ENCODE measurements at places on chromosomes 3 and 15.

GRCh38 chr15:63458026-63458425 is 46.4 kb upstream of the USP3 start:
- DNase-seq: no peak

DNA sequence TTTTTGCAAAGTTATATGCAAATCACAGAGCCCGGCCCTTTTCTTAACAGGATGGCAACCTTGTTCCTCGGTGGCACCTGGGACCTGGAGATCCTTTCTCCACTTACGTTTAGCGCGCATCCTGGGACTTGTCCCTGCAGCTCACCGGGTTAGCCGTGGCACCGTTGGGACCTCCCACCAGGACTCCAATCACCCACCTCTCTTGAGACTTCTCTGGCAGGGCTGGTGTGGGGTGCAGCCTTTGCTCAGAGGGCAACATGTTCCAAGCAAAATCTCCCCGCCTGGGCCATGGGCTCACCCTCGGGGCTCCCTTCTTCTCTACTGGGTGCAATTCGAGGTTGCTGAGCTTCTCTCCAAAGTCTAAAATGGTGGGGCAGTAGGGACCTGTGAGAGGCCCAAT is 211.9 kb upstream of the UMPS start:
- DNase-seq: no peak

DNA sequence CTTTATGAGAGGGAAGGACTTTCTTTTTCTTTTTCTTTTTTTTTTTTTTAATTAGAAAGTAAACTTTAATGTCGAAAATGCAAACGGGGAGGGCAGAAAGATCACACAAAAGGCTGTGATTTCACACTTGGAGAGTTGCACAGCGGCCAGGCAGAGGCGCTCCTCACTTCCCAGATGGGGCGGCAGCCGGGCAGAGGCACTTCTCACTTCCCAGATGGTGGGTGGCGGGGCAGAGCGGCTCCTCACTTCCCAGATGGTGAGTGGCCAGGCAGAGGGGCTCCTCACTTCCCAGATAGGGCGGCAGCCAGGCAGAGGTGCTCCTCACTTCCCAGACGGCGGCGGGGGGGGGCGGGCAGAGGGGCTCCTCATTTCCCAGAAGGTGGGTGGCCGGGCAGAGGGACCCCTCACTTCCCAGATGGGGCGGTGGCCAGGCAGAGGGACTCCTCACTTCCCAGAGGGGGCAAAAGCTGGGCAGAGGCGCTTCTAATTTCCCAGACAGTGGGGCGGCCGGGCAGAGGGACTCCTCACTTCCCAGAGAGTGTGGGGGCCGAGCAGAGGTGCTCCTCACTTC is 88.6 kb downstream of the ATP2B2 start:
- DNase-seq: no peak

DNA sequence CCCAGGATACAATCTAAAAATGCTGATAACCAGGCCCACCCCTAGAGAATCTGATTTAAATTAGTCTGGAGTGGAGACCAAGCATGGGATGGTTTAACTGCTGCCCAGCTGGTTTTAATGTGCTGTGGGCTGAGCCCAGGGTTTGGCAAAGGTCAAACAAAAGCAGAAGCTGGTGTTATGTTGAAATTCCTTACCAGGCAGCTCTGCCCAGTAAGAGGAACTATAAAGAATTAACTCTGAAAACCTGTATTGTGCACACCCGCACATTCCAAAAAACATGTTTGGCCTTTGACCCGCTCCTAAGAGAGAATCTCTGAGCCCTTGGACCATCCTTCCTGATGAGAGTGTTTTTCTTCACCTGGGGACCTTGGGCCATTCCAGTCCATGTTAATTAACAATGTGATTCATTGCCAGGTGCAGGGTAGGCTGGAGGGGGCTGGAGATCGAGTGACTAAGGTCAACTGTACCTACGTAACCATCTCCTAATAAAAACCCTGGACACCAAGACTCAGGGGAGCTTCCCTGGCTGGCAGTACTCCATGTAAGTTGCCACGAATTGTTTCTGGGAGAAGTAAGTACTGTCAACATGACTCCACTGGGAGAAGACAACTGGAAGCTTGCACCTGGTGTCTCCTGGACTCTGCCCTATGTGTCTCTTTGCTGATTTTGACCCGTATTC is 10.9 kb downstream of the CCDC13 start:
- DNase-seq: no peak

- no peak for DNase-seq
Observed at GRCh38 chr15:91801836-91802534, 51.5 kb upstream of the SLCO3A1 start.

DNA sequence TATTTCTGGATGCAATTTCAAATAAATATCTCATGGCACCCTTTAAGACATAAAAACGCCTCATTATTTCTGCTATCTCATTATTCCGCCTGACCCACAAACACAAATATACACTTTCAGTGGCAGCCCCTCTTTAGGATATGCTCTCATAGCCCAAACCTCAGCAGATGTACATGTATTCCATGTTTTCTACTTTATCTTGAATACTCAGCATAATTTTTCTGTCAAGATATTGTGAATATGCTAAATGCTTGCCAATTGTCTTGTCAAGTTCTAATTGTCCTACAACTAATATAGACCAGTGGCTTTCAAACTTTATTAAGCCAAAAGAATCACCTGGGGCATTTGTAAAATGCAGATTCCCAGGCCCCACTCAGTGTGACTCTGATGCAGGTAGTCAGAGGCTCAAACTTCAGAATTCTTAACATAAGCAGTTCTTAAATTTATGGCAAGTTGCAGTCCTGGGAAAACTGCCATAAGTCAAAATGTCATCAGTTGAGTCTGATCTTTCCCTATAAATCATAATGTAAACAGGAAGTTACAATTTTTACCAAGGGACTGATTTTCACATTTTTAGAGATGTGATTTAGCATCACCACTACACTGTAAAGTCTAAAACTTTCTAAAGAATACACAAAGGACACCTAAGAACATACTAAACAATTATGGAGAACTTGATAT is 135.1 kb downstream of the TBL1XR1 start:
- DNase-seq: no peak

DNA sequence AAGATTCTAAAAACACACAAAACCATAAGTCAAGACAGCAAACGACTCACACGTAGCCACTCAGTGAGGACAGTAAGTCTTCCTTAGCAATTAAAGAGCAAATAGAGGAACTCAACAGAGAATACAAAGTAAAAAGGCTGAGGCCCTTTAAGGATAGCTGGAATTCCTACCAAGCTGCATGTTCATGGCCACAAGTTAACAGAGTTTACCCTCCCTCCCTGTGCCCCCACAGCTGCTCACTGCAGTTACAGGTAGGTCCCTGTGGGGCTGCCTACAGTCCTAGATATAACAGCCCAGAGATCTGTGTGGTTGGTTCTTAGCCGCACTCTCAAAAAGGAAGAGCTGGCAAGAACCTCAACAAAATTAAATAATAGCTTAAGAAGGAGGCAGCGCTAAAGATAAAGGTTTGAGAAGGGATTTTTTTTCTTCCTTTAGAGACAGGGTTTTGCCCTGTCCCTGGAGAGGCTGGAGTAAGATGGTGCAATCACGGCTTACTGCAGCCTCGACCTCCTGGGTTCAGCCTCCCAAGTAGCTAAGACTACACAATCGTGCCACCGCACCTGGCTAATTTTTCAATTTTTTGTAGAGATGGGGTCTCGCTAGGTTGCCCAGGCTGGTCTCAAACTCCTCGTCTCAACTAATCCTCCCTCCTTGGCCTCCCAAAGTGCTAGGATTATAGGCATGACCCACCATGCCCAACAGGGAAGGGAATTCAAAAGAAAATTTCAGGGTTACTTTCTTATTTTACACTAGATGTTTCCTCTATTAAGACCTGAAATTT is 19.3 kb downstream of the SFMBT1 start:
- no peak for DNase-seq

DNA sequence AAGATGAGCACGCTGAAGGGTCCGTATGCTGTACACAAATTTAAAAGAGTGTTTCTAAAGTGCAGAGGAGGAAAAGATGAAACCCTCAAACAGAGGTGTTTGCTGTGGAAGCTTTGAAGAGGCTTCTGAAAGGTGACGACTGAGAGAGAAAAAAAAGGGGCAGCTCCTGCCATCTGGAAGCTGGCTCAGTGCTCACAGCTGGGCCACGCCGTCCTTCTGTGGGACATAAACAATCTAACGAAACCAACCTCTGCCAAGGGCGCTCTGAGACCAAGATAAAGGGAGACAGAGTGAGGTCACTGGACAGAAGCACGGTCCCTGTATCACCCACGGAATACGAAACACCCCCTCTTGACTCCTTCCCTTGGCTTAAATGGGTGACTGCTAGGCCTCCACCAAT is 96.3 kb upstream of the SLC6A6 start:
- no peak for DNase-seq

GRCh38 chr3:14125193-14126016 is 553 bp downstream of the TMEM43 start:
- DNase-seq: peak; percentile 66

DNA sequence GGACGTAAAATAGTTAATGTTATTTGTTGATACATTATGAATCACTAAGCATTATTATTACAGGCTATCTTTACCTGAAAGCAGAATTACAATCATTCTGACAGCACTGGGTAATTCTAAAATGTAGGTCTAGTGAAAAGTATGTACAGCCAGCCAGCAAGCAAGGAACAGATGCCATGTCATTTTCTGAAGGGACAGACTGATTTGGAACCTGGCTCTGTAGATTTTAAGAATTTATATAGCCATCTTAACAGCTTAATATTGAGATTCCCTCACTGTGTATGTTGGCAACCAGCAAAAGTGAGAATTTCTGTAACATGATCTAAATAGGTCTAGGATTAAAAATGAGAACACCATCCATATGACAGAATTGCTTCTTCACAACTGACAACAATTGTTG is 359.4 kb downstream of the ZIC4 start:
- no peak for DNase-seq

GRCh38 chr15:92610101-92610520 is 45.5 kb downstream of the FAM174B start:
- no peak for DNase-seq

GRCh38 chr3:13509059-13509815 is 29.1 kb downstream of the HDAC11 start:
- DNase-seq: no peak

DNA sequence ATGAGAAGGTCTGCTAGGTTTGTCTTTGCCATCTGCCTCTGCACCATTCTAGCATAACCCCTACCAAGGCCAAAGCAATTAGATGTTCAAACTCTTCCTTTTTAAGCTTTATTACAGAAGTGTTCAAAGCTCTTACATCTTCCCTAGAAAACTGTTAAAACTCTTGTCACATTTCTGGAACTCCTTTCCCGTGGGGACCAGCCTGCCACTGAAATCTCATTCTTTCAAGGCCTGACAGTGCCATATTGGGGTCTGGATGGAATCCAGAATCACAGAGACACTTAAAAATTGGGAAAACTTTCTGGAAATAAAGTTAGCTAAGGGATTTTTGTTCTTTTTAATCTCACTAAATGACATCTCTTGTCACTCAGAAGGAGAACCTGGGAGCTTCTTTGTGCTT is 153.8 kb upstream of the SLCO3A1 start:
- DNase-seq: no peak

DNA sequence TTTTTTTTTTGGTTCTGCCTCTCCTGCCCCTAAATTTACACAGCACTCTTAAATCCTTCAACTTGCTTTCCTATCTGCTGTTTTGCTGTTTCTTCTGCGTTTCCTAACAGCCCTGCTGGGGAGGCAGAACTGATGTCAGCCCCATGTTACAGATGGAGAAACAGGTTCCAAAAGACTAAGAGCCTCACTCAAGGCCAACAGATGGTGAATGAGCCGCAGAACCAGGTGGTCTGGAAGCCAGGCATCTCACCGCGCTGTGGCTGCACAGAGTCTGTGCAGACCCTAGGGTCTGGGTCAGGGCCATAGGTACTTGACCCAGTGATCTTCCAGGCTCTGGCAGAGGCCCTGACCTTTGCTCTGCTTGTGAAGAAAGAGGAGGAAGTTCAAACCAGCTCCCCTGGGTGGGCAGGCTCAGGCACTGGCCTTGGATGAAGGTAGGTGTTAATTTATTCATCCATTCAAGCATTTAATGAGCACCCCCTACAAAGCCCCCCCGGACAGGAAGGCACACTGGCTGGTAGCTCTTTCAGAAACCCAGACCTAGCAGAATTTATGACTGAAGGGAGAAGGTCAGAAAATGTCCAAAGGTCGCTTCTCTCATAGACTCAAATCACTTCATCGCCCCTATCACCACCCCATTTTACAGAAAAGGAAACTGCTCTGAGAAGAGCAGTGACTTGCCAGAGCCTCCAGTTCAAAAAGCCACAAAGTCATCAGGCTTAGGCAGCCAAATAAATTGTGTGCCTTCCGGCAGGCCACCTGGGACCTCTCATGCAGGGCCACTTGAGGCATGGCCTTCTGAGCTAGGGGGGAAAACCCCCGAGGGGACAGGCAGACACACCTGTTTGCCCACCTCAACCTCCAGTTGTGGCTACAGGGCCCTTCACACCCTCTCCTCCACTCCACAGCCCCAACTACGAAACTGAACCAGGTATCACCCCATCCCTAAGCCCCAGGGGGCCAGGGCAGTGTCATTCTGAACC is 2.7 kb downstream of the CHDH start:
- no peak for DNase-seq

GRCh38 chr3:133574260-133574881 is 885 bp downstream of the CDV3 start:
- DNase-seq: peak; percentile 73

GRCh38 chr3:53671192-53671960 is 174.8 kb downstream of the CHDH start:
- DNase-seq: no peak

- no peak for DNase-seq
Observed at GRCh38 chr3:39332525-39332924, 3.0 kb downstream of the CCR8 start.

DNA sequence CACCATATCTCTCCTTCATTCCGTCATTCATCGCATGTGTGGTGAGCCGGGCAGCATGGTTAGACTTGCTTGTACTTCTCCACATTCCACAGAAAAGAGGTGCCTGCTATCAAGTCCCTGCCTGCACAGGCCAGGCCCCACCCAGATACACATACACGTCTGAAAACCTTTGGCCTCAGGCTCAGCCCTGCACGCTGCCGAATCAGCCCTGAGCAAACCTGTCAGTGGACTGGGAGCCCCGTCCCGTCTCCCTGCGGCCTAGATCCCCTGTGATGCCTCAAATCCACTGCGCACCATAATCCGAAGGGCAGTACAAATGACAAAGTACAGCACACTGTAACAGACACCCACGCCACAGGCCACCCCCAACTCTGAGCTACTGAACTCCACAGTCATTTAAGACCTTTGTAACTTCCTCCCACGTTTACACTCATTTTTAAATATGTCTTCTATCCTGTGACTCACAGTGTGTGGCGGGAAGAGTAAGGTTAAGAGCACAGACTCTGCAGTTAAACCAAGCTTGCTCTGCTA is 67.1 kb downstream of the MB21D2 start:
- DNase-seq: peak; percentile 47
